T-helper 1 cell treated with Interleukin-12 subunit alpha and Interleukin-12 subunit beta and Interleukin-4 antibody, amounts not matched to agents 30 ng/mL and 1 ng/mL, for 36 hours (primary cell): ENCODE measurements at places on chromosomes 7 and 10. TPM values are rescaled to one million over a fixed set of nuclear protein-coding genes. Genes with fewer than 3 reads are reported as not detected.

TNS3 gene
- 0.51 and 0.63 TPM in 2 replicates for total RNA-seq

TEX36 gene
- not detected in 2 replicates for total RNA-seq

BUD31 gene
- total RNA-seq = 111 and 118 TPM in 2 replicates

SFMBT2 gene
- total RNA-seq = 52.0 and 56.2 TPM in 2 replicates

GPR26 gene
- total RNA-seq = not detected in 2 replicates

TMEM225B gene
- 1.4 and 1.6 TPM in 2 replicates for total RNA-seq

TAX1BP1 gene
- total RNA-seq = 80.7 and 82.1 TPM in 2 replicates

PNLIPRP2 gene
- not detected in 2 replicates for total RNA-seq

ARL5B gene
- total RNA-seq = 13.2 and 13.6 TPM in 2 replicates

CFAP46 gene
- not detected in 2 replicates for total RNA-seq

LRRTM3 gene
- total RNA-seq = 0.05 TPM in 1 of 2 replicates, not detected in the other

CCDC136 gene
- total RNA-seq = 5.3 and 8.8 TPM in 2 replicates

FLNC gene
- 0.02 TPM in 1 of 2 replicates, not detected in the other for total RNA-seq

CDK5 gene
- total RNA-seq = 20.0 and 20.1 TPM in 2 replicates

CHST12 gene
- total RNA-seq = 39.9 and 42.7 TPM in 2 replicates

MRLN gene
- not detected in 2 replicates for total RNA-seq

SDK1 gene
- 0.20 and 0.34 TPM in 2 replicates for total RNA-seq

COBL gene
- not detected in 2 replicates for total RNA-seq

GPC2 gene
- total RNA-seq = 4.4 and 5.6 TPM in 2 replicates

DNTT gene
- not detected in 2 replicates for total RNA-seq

CCDC3 gene
- total RNA-seq = 0.15 and 0.27 TPM in 2 replicates

EGR2 gene
- total RNA-seq = 22.4 and 22.9 TPM in 2 replicates

CYP3A5 gene
- total RNA-seq = not detected in 2 replicates

TFR2 gene
- 9.8 and 10.9 TPM in 2 replicates for total RNA-seq

SPDYE6 gene
- total RNA-seq = not detected in 2 replicates

LGI1 gene
- not detected in 2 replicates for total RNA-seq

FAM25A gene
- not detected in 2 replicates for total RNA-seq

KLF14 gene
- total RNA-seq = not detected in 2 replicates

CNTNAP2 gene
- not detected in 2 replicates for total RNA-seq

NPC1L1 gene
- total RNA-seq = not detected in 2 replicates

ELFN1 gene
- total RNA-seq = 0.10 and 0.17 TPM in 2 replicates

HHEX gene
- 0.12 TPM in 1 of 2 replicates, not detected in the other for total RNA-seq

IMMP2L gene
- total RNA-seq = 10.4 and 16.9 TPM in 2 replicates

CCDC172 gene
- total RNA-seq = not detected in 2 replicates

ST8SIA6 gene
- total RNA-seq = 0.34 and 1.1 TPM in 2 replicates
